Dorsolateral prefrontal cortex (tissue), 122 donors: ENCODE measurements at places on chromosomes 1 and 21.

DNA sequence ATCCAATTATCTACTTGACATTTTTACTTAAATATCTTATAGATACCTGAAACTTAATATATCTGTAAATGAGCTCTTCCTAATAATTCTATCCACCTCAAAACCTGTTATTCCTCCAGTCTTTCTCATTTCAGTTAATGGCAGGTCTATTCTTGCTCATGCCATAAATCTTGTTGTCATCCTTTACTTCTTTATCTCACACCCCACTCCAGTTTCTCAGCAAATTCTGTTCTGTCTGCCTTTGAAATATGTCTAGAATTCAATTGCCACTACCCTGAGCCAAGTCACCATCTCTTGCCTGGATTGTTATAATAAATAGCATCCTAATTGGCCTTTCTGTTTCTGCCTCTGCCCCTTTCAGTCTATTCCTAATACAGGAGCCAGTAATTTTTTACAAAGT, 105.8 kb downstream of the MAN1A2 start:
- no peak for DNase-seq

DNA sequence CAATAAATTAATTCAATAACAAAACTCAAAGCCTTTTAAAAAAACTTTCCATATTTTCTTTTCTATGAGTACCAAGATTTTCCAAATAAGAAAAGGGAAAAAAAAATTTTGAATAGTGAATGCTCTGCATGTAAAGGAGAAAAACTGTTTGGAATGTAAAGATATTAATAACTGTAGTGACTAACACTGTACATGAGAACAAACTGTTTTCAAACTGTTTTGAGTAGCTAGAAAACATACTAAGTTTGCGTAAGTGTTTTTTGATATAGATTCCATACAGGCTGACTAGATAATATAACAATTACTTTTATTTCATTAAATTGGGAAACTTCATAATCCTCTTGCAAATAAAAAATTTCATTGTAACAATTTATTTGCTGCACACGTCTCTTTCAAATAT, 150.5 kb downstream of the DPYD start:
- no peak for DNase-seq

- no peak for DNase-seq
These were observed 42.0 kb upstream of the DYRK1A start for GRCh38 chr21:37324558-37324957.

DNA sequence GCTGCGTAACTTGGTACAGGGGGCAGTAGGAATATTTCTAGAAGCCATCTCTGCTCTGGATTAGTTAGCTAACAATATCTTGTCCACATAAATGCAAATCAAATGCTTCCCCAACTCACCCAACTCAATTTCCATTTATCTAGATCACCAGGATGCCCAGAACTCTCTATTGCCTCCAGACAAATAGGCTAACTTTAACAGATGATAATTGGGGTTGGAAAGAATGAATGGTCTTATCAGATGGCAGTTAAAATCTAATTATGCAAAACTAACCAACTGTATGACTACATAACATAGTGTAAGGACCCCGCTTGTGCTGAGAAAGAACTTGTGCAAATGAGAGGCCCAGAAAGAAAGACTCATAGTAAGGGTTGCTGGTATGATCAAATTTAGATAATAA, 1024.8 kb downstream of the PLA2G4A start:
- DNase-seq: no peak

- DNase-seq: no peak
These were observed 174.7 kb downstream of the NRIP1 start for GRCh38 chr21:14890141-14890540.

GRCh38 chr1:150513351-150513791, 2.2 kb upstream of the FALEC start:
- DNase-seq: no peak

DNA sequence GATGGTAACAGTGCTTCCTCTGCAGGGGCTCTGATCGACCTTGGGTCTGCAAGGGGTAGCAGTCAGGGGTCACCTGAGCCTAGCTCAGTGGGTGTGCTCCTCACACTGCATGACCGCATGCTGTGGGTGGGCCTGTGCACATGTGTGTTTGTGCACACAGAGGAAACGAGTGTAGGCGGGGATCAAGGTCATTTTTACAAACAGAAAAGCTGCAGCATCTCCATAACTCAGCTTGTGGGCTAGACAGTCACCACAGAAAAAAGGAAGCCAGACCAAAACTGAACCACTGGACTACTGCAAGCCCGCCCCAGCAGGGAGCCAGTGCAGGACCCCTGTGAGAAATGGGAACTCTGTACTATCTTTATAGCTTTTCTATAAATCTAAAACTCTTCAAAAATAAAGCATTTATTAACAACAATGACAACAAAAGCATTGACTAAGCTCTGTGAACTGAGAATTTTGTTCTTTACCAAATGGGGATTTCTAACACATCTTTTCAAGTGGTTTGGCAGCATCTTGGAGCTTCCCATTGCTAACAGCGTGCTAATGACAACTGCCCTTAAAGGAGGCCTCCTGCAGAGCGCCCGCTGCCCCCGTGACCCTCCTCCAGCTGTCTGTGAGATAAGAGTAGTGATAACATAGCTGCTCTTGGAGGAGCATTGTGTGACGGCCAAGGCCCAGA, 19.9 kb upstream of the NEK2 start:
- DNase-seq: no peak

DNA sequence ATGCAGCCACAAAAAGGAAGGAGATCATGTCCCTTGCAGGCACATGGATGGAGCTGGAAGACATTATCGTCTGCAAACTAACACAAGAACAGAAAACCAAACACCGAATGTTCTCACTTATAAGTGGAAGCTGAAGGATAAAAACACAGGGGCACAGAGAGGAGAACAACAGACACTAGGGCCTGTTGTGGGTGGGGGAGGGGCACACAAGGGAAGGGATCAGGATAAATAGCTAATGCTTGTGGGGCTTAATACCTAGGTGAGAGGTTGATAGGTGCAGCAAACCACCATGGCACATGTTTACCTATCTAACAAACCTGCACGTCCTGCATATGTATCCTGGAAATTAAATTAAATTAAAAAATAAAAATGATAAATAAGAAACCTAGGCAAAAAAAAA, 969.9 kb downstream of the TTLL7 start:
- no peak for DNase-seq

DNA sequence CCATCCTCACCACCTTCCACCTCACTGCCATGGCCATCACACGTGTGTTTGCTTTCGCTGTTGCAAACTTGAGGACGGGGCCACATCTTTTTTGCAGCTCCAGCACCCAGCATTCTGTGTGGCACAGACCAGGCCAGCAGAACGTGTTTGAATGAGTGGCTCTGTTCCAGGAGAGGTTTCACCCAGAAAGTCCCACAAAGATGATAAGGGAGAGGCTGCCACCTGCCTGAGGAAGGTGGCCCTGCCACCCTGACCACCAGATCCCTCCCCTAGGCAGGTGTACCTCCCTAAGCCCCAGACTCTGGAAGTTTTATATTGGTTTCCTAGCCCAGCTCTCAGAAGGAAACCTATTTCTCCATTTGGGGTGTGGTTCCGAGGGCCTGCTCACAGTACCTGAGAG, 252.1 kb downstream of the KAZN start:
- no peak for DNase-seq
